ENCODE measurements at places on chromosomes 1 and 21.

- no peak for DNase-seq
Measured at GRCh38 chr1:114956570-114956969, 73.1 kb upstream of the TSHB start.

DNA sequence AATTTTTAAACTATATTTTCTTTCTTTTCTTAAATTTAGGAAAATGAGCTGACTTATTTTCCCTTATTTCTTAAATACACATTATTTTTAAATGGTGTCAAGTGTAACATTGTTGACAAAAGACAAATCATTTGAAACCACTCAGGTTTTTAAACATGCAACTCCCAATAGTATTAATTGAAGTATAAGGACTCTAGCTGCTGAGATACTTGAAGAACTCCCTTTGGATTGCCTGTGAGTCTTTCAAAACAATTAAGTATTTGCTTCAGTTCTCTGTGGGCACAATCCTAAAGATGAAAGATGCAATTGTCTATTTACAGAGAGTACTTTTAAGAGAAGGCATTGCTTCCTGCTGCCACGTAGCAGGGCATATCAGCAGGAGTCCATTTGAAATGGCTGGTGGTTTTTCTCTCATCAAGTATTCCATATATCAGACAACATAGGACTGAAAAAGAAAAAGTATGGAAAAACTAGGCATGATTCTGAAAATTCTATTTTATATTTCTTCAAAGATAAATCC, 373.4 kb downstream of the NEGR1 start:
- no peak for DNase-seq

DNA sequence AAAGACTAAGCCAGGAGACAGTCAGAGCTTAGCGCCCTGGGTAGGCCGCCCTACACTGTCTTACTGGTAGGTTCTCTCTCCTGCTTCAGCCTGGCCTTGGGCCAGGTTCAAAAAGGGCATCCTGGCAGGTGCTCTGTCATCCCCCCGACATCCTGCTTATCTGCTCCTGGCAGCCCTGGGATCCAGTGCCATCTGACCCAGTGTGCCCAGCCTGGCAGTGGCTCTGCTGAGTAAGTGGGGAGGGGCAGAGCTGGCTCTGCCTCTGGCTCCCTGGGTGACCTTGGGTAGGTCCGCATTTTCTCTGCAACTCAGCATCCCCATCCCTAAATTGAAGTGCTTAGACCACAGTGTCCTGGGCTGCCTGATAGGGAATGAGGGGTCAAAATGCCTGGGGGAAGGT, 549.9 kb downstream of the PTPRU start:
- DNase-seq: no peak

GRCh38 chr1:28877132-28877781, 37.1 kb upstream of the EPB41 start:
- DNase-seq: peak; percentile 90

DNA sequence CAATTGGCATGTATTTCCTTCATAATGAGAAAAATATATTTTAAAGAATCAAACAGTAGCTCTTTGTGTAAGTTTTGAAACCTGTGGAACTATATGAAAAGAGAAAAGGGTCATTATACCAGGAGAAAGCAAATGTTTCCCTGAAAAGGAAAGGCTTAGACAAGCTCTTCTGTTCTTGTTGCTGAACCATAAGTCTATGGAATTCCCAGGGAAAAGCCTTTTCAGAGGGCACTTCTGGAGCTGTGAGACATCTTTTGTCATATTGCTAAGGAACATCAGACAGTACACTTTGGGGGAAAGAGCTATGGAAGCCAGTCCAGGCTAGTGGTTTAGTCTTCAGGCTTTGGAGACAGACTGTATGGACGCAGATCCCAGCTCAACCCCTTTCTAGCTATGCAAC, 12.1 kb upstream of the SHCBP1L start:
- DNase-seq: no peak
